Activated naive CD8-positive, alpha-beta T cell treated with anti-CD3 and anti-CD28 coated beads, Interleukin-2, amount 10 ng/mL, durations not matched to agents 7 days and 5 days (primary cell): ENCODE measurements at places on chromosomes 2 and 18.

GRCh38 chr2:145615626-145616025 lies 1095.7 kb upstream of the ZEB2 start:
- DNase-seq = no peak
- H3K4me3 ChIP-seq = no peak overlapping the region
- no peaks in the 10 kb centered on the region for H3K36me3 ChIP-seq

- DNase-seq = no peak
- H3K4me3 ChIP-seq = no peak overlapping the region
- H3K4me1 ChIP-seq = no peaks in the 10 kb centered on the region
- H3K36me3 ChIP-seq = no peaks in the 10 kb centered on the region
- no peak overlapping the region for H3K27ac ChIP-seq
These were observed 30.5 kb downstream of the LTBP1 start for GRCh38 chr2:32977228-32977758.

GRCh38 chr2:30155202-30155601 lies 8.4 kb downstream of the YPEL5 start:
- H3K4me3 ChIP-seq = no peak overlapping the region
- no peaks in the 10 kb centered on the region for H3K27me3 ChIP-seq
- DNase-seq = no peak
- peaks cover 9% of the 10 kb centered on the region for H3K4me1 ChIP-seq
- no peak overlapping the region for H3K27ac ChIP-seq
- H3K36me3 ChIP-seq = peaks cover 20% of the 10 kb centered on the region

DNA sequence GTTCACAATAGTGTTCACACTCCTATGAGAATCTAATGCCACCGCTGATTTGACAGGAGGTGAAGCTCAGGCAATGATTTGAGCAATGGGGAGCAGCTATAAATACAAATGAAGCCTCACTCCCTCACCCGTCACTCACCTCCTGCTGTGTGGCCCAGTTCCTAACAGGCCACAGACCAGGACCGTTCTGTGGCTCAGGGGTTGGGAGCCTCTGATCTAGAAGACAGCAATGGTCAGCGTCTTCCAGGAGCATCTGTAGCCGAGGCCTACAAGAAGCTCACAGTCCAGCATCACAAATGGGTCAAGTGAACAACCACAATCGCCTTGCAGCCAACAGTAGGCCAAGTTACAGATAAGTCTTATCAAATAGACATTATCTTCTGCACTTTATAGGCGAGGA lies 110.0 kb upstream of the SLC66A3 start:
- no peaks in the 10 kb centered on the region for H3K4me1 ChIP-seq
- no peaks in the 10 kb centered on the region for H3K36me3 ChIP-seq
- H3K27me3 ChIP-seq = peaks cover 9% of the 10 kb centered on the region

- H3K36me3 ChIP-seq = peaks cover 2% of the 10 kb centered on the region
- H3K27ac ChIP-seq = no peak overlapping the region
- H3K4me1 ChIP-seq = no peaks in the 10 kb centered on the region
- no peak overlapping the region for H3K4me3 ChIP-seq
These were observed 79.4 kb downstream of the NOL10 start for GRCh38 chr2:10610213-10610910.

- peaks cover 23% of the 10 kb centered on the region for H3K4me1 ChIP-seq
- peaks cover 6% of the 10 kb centered on the region for H3K36me3 ChIP-seq
- H3K27ac ChIP-seq = no peak overlapping the region
- DNase-seq = no peak
These were observed 136.3 kb downstream of the ZEB2 start for GRCh38 chr2:144383571-144384100.

GRCh38 chr18:939166-939565 lies 34.5 kb downstream of the ADCYAP1 start:
- DNase-seq = no peak
- H3K27ac ChIP-seq = no peak overlapping the region
- no peaks in the 10 kb centered on the region for H3K4me1 ChIP-seq
- no peaks in the 10 kb centered on the region for H3K36me3 ChIP-seq
- H3K4me3 ChIP-seq = no peak overlapping the region

DNA sequence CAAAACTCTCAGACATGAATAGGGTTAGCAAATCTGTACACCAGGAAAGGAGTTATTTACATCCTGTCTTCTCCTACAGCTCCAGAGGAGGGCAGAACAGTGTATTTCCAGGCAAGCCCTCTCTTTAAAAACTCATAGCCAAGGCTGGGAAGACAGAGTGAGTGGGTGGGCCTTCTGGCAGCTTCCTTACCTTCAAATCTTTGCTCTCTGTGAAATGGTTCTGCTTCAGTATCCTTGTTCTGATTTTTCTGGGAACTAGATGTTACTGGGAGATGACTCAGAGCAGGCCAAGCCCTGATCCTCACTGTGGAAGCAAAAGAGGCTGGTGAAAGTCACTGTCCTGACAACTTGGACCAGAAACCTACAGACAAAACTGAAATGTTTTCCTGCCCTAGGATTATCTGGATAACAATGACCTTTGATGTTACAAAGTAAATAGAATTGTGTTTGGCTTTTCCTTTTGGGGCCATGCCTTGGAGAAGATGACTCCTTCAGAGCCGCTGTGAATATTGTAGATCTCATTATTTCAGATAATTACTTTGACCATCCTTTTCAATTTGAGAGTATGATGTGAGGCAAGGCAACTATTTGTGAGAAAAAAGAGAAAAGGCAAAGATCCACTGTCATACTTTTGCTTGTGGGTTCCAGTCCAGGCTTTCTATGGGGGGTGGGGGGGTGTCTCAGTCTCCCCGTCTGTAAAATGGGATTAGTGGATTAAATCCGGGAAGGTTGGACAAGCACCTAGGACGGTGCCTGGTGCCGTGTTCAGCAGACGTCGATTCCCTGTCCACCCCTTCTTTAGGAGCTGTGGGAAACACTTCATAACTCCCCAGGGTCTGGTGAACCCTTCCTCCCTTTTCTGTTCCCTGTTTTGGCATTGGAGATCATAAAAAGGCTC lies 644 bp upstream of the QPCT start:
- H3K4me1 ChIP-seq = peaks cover 8% of the 10 kb centered on the region
- H3K36me3 ChIP-seq = no peaks in the 10 kb centered on the region
- peak overlapping the region; percentile 71 for H3K4me3 ChIP-seq
- H3K27ac ChIP-seq = no peak overlapping the region
- DNase-seq = no peak
- H3K27me3 ChIP-seq = peaks cover 74% of the 10 kb centered on the region

GRCh38 chr2:50863218-50863617 lies 168.7 kb downstream of the NRXN1 start:
- no peak for DNase-seq
- H3K27me3 ChIP-seq = no peaks in the 10 kb centered on the region
- no peaks in the 10 kb centered on the region for H3K36me3 ChIP-seq
- H3K4me3 ChIP-seq = no peak overlapping the region
- H3K4me1 ChIP-seq = no peaks in the 10 kb centered on the region

- H3K36me3 ChIP-seq = peaks cover 1% of the 10 kb centered on the region
- H3K4me1 ChIP-seq = no peaks in the 10 kb centered on the region
- peaks cover 15% of the 10 kb centered on the region for H3K27me3 ChIP-seq
- H3K4me3 ChIP-seq = no peak overlapping the region
- H3K27ac ChIP-seq = no peak overlapping the region
These were observed 71.8 kb upstream of the RAB12 start for GRCh38 chr18:8537400-8537799.

DNA sequence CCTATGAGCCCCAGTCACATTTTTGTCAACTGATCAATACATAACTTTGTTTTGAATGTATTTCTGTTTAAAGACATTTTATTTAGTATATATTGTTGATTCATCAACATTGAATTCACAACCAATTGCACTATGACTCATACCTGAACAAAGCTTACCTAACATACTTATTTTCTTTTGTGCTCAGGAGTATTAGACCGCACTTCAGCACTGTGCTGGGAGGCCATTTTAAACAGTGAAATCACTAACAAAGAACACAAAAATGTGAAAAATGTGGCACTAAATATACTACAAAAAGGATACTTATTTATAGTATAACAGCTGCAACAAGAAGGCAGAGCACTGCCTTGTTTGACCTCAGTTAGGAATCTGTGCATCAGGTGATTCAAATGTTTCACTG lies 12.4 kb upstream of the IFIH1 start:
- no peak overlapping the region for H3K27ac ChIP-seq
- no peaks in the 10 kb centered on the region for H3K36me3 ChIP-seq
- no peak overlapping the region for H3K4me3 ChIP-seq

DNA sequence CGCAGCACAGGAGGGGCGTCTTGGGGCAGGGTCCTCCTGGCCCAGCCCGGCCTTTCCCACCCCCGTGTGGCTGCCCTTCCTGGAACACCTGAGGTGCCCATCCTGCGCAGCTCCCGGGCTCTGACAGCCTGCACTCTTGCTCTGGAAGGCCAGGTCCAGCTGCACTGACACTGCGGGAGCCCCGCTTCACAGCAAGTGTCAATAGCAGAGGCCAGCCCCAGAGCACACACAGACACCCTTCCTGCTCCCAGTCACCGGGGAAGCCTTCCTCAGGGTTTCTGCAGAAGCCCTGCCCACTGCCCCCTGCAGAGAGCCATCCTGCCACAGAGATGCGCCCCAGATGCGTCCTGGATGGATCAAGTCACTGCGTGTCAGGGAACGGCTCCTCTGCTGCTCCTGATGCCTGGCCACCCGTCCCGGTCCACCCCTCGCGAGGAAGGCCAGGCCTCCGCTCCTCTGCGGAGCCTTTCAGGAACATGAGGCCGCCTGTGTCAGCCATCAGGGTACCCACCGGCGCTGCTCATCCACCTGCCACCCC lies 519.2 kb upstream of the MYT1L start:
- H3K27me3 ChIP-seq = no peaks in the 10 kb centered on the region
- H3K4me3 ChIP-seq = no peak overlapping the region
- no peaks in the 10 kb centered on the region for H3K36me3 ChIP-seq
- H3K27ac ChIP-seq = no peak overlapping the region
- H3K4me1 ChIP-seq = no peaks in the 10 kb centered on the region

DNA sequence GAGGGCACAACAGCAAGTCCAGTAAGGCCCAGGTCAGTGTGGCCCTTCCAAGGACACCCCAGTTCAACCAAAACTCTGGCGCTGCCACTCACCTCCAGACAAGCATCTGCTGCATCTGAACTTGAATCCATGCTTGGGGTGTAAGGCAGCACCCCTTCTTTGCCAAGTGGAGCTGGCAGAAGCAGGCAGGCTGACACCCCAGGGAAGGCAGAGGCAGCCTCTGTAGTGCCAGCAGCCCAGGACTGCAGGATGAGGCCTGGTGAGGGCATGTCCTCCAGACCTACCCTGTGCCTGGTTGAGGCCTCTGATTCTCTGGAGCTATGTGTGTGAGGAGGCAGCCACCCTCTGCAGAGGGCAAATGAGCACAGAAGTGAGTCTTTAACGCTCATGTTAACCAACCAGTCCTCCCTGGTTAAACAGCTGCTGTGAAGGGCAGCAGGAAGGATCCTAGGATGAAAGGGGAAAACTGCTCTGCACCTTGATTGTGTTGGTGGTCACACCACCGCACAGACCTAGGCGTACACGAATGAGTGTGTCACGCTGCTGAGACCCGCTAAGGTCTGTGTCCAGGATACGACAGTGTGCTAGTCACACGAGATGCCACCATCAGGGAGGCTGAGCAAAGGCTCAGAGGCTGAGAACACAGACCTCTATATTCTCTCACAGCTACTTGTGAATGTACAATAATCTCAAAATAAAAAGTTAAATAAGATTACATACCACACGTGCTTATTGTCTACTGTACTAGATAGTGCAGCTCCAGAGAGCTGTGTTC lies 2.2 kb downstream of the PARD6G start:
- peaks cover 46% of the 10 kb centered on the region for H3K27me3 ChIP-seq
- no peaks in the 10 kb centered on the region for H3K36me3 ChIP-seq
- no peak overlapping the region for H3K27ac ChIP-seq
- DNase-seq = no peak
- no peak overlapping the region for H3K4me3 ChIP-seq
- no peaks in the 10 kb centered on the region for H3K4me1 ChIP-seq

GRCh38 chr2:150477347-150477746 lies 10.1 kb downstream of the RND3 start:
- no peak overlapping the region for H3K27ac ChIP-seq
- no peaks in the 10 kb centered on the region for H3K4me1 ChIP-seq
- no peak for DNase-seq
- no peaks in the 10 kb centered on the region for H3K36me3 ChIP-seq
- H3K27me3 ChIP-seq = peaks cover 3% of the 10 kb centered on the region

DNA sequence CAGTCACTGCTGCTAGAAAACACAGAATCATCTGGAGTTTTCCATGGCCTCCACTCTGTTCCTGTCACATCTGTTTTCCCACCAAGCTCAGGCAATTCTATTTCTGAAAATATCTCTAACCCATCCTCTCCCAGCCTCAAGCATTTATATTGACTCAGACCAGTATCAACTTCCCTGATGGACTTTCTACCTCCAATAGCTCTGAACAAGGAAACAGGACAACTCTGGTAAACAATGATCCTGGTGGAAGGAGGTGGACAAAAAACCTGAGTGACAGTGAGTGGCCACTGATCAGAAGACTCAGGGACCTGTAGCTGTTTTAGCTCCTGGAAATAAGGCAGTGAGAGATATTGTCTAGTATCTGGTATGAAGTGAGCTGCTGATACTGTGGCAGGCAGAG lies 23.4 kb downstream of the BMP10 start:
- no peak for DNase-seq
- no peak overlapping the region for H3K27ac ChIP-seq

DNA sequence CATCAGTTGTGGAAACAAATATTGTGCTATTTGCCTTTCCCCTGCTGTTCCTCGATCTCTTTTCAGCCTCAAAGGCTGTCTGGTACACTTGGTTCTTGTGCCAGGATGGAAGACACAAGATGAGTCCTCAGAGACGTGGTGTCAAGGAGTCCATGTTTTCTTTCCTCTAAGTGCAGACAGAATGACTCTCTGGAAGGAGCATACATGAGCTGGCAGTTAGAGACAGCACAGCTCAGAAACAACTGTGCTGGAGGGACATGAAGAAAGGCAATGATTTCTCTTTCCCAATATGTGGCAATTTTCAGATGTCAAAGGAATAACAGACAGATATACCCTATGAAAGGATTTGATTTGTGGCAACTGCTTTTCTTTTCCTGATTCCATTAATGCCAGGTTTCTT lies 162.2 kb downstream of the AFF3 start:
- no peak overlapping the region for H3K27ac ChIP-seq
- H3K27me3 ChIP-seq = peaks cover 7% of the 10 kb centered on the region
- no peaks in the 10 kb centered on the region for H3K4me1 ChIP-seq
- DNase-seq = no peak
- H3K36me3 ChIP-seq = no peaks in the 10 kb centered on the region

GRCh38 chr2:74031221-74031620 lies 46.5 kb downstream of the TET3 start:
- H3K36me3 ChIP-seq = peaks cover 9% of the 10 kb centered on the region
- no peaks in the 10 kb centered on the region for H3K27me3 ChIP-seq
- no peak for DNase-seq
- H3K4me3 ChIP-seq = peak overlapping the region; percentile 90
- peaks cover 58% of the 10 kb centered on the region for H3K4me1 ChIP-seq

GRCh38 chr2:100188326-100188725 lies 45.9 kb upstream of the AFF3 start:
- no peak for DNase-seq
- no peaks in the 10 kb centered on the region for H3K36me3 ChIP-seq
- H3K27me3 ChIP-seq = peaks cover 4% of the 10 kb centered on the region
- H3K4me1 ChIP-seq = no peaks in the 10 kb centered on the region
- no peak overlapping the region for H3K27ac ChIP-seq
- no peak overlapping the region for H3K4me3 ChIP-seq

- DNase-seq = no peak
- peaks cover 3% of the 10 kb centered on the region for H3K4me1 ChIP-seq
- H3K27ac ChIP-seq = no peak overlapping the region
- H3K4me3 ChIP-seq = no peak overlapping the region
- no peaks in the 10 kb centered on the region for H3K36me3 ChIP-seq
- H3K27me3 ChIP-seq = no peaks in the 10 kb centered on the region
These were observed 158.0 kb downstream of the CELF4 start for GRCh38 chr18:37407571-37407970.

- H3K27ac ChIP-seq = peak overlapping the region; percentile 20
- no peaks in the 10 kb centered on the region for H3K4me1 ChIP-seq
- H3K4me3 ChIP-seq = no peak overlapping the region
- no peaks in the 10 kb centered on the region for H3K36me3 ChIP-seq
- H3K27me3 ChIP-seq = no peaks in the 10 kb centered on the region
These were observed 905.1 kb upstream of the NXPH2 start for GRCh38 chr2:139685090-139685983.
